A172 (cell line): ENCODE measurements at places on chromosomes 7 and 10. TPM values are rescaled to one million over a fixed set of nuclear protein-coding genes. Genes with fewer than 3 reads are reported as not detected.

The OR6V1 gene
- total RNA-seq = not detected in 2 replicates

The ERVW-1 gene
- total RNA-seq = not detected in 2 replicates

DNA sequence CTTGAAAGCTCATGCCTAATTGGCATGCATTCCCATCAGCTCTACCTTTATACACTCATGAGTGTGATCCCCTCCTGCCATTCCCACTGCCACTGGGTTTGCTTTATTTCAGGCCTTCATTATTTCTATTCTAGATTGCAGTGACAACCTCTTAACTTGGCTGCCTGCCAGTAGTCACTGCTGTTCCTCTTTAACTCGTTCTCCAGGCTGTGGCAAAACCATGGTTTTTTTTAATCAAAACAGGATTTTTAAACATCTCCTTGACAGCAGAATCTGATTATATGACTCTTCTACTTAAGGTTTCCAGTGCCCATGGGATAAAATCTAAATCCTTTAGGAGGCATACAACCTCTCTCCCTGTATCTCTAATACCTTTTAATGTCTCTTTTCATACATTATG, 223.7 kb upstream of the PCDH15 start:
- no peak for DNase-seq

DNA sequence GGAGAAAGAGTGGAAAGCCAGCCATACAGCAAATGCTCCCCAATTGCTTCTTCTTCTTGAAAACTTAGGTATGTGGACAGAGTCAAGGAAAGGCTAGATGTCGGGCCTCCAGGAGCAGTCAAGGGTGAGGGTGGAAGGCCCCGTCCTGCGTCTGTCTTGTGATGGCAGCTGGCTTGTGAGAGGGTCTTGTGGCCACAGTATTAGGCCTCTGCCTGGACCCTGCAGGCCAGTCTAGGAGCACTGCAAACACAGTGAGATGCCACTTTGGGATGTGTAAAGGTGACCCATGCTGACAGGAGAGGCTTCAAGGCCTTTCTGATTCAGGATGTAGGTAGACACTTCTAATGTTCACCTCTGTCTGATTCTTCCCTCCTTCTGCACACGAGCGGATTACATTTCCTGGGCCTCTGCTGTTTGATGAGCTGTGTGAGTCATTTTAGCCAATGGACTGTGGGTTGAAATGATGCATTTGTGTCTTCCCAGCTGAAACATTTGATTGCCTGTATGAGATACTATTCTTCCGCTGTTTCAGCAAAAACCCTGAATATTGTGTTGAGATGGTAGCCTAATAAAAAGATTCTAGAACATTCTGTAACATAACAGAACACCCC, 135.4 kb downstream of the EMX2 start:
- DNase-seq = no peak

DNA sequence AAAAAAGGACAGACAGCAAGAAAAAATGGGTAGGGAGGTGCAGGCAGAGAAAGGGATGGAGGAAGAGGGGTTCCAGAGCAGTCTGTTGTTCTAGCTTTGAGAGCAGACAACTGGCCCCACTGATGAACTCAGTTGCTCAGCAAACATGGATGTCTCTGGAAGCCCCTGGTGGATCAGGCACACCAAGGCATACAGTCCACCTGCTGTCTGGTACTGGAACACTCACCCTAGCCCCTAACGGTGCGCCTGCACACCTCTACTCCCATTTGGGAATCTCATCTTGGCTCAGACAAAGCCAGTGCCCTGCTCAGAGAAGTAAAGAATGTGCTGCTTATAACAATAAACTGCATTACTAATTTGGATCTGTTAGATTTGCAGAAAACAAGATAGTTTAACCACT, 7.7 kb downstream of the MACROH2A2 start:
- no peak for DNase-seq

DNA sequence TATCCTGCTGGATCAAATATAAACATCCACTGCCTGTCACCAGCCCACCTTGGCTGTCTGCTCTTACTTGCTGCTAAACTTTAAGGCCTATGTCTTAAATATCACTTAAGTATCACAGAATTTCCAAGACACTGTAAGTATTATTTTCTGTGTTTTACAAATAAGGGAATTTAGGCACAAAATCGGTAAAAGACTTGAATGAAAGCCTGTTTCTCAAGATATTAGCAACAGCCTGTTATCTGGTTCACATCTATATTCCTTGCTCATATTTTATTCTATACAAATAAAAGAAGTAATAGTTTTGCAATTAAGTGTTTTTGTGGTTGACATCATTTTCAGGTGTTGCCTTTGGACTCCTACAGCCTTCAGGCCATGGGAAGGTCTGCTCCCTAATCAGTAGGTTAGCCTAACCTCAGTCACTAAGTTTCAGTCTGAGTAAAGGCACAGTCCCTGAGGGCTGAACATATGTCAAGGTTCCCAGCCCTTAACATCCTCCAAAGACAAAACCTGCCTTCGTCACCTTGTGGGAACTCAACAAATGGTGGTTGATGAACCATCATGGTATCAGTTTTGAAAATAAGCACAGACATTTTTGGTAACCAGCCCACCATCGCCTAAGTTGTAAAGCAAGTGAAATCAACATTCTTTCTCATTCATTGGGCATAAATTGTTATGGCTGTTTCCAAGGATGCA, 127.1 kb downstream of the CREB5 start:
- no peak for DNase-seq

GRCh38 chr10:69413221-69413865, 3.4 kb downstream of the TACR2 start:
- peak; percentile 46 for DNase-seq

DNA sequence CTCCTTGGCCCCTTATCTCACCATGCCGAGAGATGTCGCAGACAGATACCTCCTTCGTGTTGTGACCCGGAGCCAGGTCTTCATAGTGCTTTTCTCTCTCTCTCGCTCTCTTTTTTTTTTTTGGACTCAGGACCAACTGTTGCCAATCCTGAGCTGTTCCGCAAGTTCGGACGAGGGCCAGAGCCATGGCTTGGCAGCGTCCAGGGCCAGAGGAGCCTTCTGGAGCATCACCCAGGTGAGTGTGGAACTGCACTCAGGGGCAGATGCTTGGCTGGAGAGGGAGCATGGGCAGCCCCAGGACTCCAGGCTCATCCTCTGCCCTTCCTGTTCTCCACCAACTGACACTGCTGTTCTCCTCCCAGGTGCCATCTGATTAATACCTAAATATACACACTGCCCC, 7.8 kb downstream of the ZNF862 start:
- no peak for DNase-seq

GRCh38 chr10:29634764-29635625, at the start of gene SVIL:
TSS of gene SVIL (minus strand) at chr10:29634971. CDS start at chr10:29555058, 79,913 bp downstream.
- no peak for DNase-seq

GRCh38 chr10:59888781-59889435, 17.4 kb downstream of the CCDC6 start:
- no peak for DNase-seq

DNA sequence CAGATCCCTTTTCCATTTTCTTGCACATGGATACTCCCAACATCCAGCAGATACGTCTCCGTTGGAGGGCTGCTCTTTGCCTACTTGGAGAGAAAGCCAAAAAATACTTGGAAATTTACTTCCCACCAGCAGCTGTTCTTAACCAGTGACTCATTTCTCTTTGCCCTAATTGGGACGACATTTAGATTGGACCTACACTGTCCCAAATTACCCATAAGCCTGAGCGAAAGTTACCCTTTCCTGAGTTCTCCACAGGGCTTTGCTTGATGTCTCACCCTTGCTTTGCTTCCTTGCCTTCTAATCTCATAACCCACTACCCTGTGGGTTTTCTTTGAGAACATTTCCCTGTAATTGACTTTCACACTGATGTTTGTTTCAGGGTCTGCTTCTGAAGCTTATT, 48.1 kb downstream of the SAMD8 start:
- DNase-seq = no peak

GRCh38 chr7:38432671-38433070, 159.2 kb upstream of the TARP start:
- no peak for DNase-seq

DNA sequence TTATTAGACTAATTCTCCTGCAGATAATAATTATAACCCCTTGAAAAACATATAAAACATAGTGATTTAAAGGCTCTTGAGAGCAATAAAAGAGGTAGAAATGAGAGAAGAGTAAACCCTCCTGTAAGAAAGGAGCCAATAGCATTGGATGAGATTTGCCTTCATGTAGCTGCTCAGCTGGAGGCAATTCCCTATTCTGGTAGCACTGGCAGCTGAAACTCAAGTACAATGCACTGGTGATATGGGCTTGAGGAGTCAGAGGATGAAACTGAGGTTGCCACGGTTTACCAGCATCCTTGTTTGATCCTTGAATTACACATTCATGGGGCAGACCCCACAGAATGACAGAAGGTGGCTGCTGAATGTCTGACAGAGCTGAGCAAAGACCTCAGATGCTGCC, 76.4 kb downstream of the CTTNBP2 start:
- DNase-seq = no peak

DNA sequence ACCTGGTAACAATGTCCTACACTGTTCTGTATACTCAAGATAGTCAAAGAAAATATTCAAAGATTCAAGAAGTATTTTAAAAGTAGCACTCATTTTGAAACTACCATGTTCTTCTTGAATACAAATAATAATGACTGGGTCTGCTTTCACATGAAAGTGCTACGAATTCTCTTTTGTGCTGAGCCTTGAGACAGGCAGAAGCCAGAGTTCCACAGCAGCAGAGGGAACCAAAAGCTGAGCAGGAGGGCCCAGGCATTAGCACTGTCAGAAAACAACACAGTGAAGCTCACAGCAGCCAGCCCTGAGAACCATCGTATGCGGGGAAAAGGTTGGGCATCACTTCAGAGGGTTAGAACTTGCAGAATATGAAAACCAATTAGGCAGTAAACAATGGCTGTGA, 38.9 kb downstream of the ANKMY2 start:
- no peak for DNase-seq

DNA sequence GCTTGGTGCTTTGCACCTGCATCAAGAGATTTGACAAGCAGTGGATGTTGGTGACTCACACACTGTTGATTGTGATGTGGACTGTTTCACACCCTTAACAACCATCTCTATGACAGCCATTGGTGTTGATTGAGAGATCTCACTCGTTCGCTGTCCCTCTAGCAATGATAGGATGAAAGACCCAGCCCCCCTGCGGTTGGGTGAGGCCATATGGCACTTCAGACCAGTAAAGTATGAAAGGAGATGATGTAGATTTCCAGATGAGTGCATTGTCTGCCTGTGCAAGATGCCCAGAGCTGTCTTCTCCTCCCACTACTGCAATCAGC, 138.7 kb upstream of the PRR15 start:
- no peak for DNase-seq

GRCh38 chr10:117609095-117609795, 66.7 kb downstream of the EMX2 start:
- DNase-seq = peak; percentile 8

GRCh38 chr10:48634198-48634983, 29.5 kb upstream of the ARHGAP22 start:
- peak; percentile 21 for DNase-seq
